LHCN-M2 (cell line): ENCODE measurements at places on chromosomes 6 and 20.

GRCh38 chr6:78611102-78611620 is 256.2 kb upstream of the IRAK1BP1 start:
- DNase-seq: no peak

- no peak for DNase-seq
Measured at GRCh38 chr6:15549371-15549770, 113.5 kb downstream of the DTNBP1 start.

- peak; percentile 86 for DNase-seq
Measured at GRCh38 chr6:1701668-1702353, 92.1 kb downstream of the FOXC1 start.

GRCh38 chr20:48720256-48720985 is 107.4 kb downstream of the PREX1 start:
- no peak for DNase-seq

DNA sequence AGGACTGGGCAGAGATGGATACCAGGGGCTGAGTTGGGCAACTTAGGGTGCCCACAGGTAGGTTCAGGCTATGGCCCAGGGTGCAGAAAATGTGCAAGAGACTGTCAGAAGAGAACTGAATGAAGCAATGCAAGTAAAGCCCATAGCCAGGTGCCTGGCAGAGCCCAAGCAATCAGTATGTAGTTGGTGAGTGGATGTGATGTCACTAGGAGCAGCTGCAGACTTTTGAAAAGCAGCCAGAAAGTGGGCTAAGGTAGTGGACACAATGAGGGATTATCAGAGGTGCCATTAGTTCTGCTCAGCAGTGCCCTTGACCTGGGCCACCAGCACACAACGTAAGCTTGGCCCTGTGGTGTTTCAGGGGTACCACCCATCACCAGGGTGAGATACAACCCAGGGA is 135.3 kb downstream of the SOBP start:
- peak; percentile 24 for DNase-seq

GRCh38 chr6:35242906-35243305 is 16.6 kb upstream of the ZNF76 start:
- no peak for DNase-seq

DNA sequence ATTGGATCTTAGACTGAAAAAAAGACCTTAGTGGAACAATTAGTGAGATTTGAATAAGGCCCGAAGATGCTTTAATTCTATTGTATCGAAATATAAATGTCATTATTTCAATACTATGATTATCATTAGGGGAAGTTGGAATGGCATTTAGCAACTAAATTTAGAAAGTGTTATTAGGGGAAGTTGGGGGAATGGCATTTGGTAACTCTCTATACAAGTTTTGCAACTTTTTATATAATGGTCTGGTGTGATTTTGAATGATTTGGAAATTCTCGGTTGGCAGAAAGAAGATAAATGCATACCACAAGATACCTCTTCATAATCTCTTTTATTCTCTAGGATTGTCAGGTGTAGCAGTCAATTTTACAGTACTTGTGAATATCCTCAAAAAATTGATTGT is 49.2 kb downstream of the RNF144B start:
- no peak for DNase-seq

DNA sequence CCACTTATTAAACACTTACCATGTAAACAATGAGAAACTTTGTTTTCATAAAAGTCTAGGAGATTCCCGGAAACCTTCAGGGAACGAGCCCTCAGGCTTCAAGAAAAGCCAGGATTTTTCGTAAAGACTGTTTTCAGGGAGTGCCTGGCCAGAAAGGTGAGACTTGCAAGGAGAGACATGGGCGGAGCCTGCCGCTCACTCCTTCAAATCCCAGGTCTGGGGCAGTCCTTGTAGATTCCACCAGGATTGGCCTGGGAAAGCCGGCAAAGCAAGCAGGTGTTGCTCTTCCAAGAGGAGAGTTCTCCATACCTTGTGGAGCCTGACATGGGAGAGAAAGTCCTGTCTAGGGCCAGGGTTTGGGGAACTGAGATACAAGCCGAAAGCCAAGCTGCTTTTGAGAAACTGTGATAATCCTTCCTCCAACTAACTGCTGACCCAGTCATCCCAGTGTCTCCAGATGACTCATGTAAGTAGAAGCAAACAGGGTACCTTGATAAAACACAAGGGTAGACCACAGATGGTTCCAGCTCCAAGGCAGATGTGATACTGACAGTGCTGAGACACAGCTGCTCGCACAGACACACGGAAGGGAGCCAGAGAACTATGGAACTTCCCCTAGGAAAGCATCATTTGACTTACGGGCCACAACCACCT is 69.4 kb upstream of the NAA20 start:
- peak; percentile 85 for DNase-seq

DNA sequence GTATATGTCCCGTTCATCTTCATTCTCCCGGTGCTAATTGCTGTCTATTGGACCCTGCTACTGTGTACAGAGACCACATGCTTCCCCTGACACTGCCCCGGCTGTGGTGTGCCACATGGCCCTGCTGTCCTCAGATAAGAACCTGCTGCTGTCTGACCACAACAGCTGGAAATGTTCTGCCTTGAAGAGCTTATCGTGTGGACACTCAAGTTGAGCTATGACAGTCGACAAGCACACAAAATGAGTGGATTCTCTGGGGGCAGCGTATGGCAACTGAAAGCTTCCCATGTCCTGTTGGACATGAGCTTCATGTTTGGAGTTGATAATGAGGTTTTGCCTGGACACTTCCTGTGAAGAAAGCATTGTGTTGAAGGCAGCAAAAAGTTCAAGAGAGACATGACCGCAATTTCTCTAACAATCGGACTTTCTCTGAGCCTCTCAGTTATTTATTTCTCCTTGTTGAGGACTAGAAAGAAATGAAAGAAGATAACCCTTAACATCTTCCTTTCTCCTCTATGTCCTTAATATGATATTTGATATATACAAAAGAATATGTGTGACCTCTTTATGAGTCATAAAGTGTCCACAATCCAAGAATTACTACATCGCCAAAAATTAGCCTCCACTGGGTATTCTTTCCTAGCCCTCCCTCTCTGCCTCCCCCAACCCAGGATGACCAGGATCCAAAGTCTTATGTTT is 187.1 kb upstream of the TCF21 start:
- DNase-seq: peak; percentile 89

DNA sequence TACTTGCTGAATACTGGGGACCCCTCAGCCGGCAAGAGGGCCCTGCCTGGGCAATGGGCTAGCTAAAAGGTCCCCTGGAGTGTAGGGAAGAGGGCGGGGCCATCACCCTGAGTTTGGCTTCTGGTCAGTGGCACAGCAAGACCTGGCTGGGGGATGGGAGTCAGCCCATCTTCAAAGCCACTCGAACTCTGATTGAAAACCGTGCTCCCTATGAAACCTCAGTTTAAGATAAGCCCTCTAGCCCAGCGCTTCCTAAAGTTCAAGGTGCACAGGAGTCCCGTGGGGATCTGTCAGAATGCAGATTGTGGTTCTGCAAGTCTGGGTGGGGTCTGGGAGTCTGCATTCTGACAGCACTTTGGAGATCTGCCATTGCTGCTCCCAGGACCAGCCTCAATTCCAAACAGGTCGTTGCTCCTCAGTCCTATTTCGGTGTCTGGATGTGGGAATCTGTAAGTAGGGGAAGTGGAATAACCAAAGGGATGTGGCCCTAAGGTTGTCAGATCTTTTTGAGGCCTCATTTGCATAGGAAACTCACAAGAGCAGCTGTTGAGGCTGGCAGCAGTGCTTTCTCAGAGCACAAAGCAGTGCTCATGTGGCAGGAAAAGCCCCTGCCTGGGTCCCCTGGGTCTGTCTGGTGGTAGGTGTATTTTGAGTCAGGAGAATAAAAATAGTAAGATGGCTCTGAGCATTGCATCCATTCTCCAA is 85.3 kb upstream of the SCP2D1 start:
- peak; percentile 71 for DNase-seq

GRCh38 chr6:64224819-64225218 is 589.2 kb downstream of the PHF3 start:
- DNase-seq: no peak

DNA sequence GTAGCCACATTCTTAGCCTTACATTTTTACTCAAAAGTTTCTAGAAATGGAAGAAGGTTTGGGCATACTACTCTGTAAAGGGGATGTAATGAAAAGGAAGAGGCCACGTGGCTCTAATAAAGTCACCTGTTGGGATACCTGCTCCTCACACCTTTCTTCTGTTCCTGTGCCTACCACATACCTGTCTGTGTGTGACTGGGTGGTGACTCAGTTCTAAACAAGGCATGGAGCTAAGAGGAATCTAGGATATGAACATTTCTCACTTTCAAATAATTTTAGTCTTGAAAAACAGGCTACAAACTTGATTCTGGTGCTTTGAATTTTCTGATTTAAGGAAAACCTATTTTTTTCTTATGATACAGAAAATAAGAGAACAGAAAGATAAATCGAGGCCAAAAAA is 363.6 kb downstream of the RFPL4B start:
- no peak for DNase-seq

GRCh38 chr6:52522655-52523054 is 54.2 kb downstream of the TRAM2 start:
- peak; percentile 83 for DNase-seq

GRCh38 chr6:50091641-50092040 is 41.9 kb upstream of the DEFB112 start:
- peak; percentile 76 for DNase-seq

DNA sequence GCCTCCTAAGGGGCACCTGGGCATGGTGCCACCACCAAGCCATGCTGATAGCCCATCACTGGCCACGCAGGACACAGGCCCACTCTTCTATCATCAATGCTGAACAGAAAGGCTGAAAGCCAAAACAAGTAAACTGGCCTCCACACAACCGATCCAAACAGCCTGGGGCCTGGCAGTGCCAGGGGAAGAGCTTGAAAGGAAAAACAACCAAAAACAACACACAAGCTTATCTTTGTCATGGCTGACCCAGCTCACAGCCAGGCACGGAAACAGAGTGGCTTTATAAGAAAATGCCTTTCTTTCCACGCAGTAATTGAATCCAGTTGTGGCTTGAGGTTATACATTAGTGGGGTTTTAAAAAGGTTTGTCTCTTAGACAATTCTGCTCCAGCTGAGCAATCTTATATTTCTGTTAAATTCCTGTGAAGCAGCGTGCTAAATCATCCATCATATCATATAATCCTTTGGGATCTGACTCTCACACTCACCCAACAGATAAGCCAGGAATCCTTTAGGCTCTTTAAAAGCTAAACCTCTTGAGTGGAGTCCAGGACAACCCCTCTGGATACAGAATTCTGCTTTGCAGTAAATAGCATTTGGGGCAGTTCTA is 65.4 kb upstream of the SLC22A16 start:
- DNase-seq: peak; percentile 42

GRCh38 chr20:41121399-41121798 is 15.9 kb upstream of the PLCG1 start:
- DNase-seq: no peak

- DNase-seq: peak; percentile 83
Measured at GRCh38 chr6:73675466-73676098, 20.4 kb upstream of the CD109 start.

DNA sequence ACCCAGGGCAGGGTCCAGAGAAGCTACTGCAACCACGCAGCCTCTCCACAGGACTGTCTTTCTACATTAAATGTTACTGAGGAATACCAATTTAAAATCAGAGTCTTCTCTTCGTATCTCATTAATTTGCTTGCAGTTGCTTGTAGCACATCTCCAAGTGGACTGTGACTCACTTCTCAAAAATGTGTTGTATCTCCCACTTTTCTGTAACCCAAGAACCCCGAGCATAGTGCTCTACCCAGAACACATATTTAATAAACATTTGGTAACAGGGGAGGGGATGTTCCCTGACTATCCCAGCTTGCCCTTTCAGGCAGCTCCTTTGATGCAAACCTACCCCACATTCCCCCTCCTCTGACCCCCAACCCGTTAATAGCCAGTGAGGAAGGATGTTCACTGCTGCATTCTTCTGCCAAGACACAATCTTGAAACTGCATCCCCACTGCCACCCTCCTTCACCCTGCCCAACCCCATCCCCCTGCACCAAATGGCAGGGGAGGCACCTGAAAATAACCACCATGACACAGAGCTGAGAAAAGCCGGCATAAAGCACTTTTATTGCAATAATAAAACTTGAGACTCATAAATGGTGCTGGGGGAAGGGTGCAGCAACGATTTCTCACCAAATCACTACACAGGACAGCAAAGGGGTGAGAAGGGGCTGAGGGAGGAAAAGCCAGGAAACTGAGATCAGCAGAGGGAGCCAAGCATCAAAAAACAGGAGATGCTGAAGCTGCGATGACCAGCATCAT is 24.2 kb downstream of the FKBP1A start:
- DNase-seq: peak; percentile 84

- no peak for DNase-seq
Measured at GRCh38 chr20:37390891-37391525, 45.1 kb downstream of the SRC start.

- DNase-seq: no peak
Measured at GRCh38 chr20:25020901-25021301, 28.4 kb upstream of the APMAP start.

GRCh38 chr6:44029444-44030185 is 97.6 kb downstream of the MRPL14 start:
- DNase-seq: no peak

GRCh38 chr6:31769684-31770371 is 7.3 kb downstream of the VWA7 start:
- DNase-seq: peak; percentile 43

- DNase-seq: no peak
Measured at GRCh38 chr6:34447386-34447785, 18.5 kb upstream of the PACSIN1 start.

DNA sequence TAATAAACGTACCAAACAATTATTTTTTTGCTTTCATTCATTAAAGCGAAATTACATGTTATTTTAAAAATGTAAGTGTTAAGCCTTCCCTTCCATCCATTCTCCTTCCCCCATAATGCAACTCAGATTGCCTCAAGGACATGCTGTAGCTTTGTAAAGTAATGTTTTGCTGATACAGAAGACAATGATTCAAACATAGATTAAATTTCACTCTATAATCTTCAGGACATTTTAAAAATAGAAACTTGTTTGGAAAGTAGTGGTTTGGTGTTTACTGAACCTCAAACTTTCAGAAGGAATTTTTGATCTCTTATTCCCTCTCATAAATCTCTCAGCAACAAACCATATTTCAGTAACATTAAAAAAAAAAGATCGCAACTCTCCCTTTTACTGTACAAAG is 350.9 kb upstream of the HSF2 start:
- peak; percentile 58 for DNase-seq

GRCh38 chr6:147207837-147208754 is 3.9 kb downstream of the STXBP5 start:
- no peak for DNase-seq

GRCh38 chr6:42028234-42029061 is 21.9 kb upstream of the TAF8 start:
- peak; percentile 87 for DNase-seq

DNA sequence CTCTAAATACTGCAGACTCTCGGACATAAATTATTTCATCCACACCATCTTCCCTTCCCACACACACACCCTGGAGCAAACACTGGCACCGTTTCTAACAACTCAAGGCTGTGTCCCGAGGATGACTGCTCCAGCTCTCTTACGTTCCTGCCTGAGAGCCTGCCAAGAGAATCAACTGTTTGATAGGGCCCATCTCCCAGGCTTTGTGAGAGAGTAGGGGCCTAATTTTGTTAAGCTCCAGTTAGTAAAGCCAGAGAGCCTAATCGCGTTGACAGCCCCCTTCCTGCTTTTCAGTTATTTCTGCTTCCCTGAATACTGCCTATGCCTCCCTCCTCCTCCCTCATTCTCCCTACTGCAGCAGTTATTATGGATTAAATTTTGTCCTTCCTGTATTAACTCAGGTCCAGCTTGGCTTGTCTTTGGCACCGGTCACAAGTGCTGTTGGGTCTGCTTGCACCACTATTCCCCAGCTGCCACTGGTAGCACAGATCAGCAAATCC is 118.1 kb upstream of the TMEM181 start:
- DNase-seq: no peak
